ENCODE measurements at places on chromosomes 4 and X. TPM values are rescaled to one million over a fixed set of nuclear protein-coding genes. Genes with fewer than 3 reads are reported as not detected.

Gene SOWAHD
- not detected for total RNA-seq

Gene SYN1
- total RNA-seq, result 2.9 TPM

Gene CPLX1
- 0.46 TPM for total RNA-seq

Gene WDR17
- total RNA-seq, result 0.64 TPM

Gene PNMA6A
- total RNA-seq, result 1.3 TPM

Gene SLC9A7
- 11.4 TPM for total RNA-seq

- no peak for DNase-seq
Observed at GRCh38 chrX:110135618-110136017, 132.7 kb downstream of the TMEM164 start.

DNA sequence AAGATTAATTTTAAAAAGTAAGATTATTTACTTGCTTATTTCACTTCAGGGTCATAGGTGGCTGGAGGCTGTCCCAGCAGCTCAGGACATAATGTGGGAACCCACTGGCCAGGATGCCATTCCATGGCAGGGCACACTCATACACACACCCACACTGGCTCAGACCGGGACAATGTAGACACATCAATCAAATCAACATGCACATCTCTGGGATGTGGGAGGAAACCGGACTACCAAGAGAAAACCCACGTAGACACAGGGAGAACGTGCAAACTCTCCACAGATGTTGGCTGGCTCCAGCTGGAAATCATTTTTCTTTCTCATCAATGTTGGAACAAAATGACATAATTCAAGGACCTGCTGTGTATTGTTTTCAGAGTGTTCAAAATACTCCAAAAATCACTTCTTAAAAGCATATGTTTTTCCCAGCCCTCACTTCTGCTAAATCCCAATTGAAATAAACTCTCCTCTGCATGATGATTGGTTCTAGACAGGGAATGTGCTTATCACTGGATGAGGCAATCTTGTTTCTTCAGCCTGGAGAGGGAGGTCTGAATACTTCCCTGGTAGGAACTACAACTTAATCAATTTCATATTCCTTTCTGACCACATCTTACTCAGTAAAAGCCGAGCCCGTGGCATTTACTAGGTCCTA, 18.6 kb upstream of the CPE start:
- DNase-seq, result no peak

GRCh38 chrX:125288343-125288742, 31.3 kb upstream of the TEX13C start:
- no peak for DNase-seq

GRCh38 chr4:165522050-165522449, 143.2 kb downstream of the CPE start:
- DNase-seq, result no peak

- DNase-seq, result peak; percentile 36
Observed at GRCh38 chr4:185128272-185129119, 14.6 kb upstream of the SLC25A4 start.

- no peak for DNase-seq
Observed at GRCh38 chr4:181265370-181265769, 977.8 kb upstream of the TENM3 start.

- DNase-seq, result no peak
Observed at GRCh38 chrX:106931831-106932491, 11.8 kb downstream of the CLDN2 start.

DNA sequence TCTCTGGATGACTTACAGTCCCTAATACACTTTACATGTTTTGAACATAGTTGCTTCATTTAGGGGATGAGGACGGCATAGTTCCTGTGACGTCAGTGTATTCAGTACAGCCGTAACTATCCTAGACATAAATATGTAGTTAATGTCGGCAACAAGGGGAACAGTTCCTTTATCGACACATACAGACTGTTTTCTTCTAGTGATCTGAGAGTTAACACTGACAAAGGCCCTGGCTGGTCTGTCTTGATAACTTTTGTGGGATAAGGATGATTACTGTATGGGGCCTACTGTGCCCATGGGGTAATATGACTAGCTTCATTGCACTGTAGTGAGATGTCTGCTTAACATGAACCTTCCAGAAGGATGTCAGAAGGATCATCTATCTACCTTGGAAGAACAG, 131.2 kb downstream of the ZNF518B start:
- DNase-seq, result no peak

Data from endothelial cell (in vitro differentiated cells).